ENCODE measurements at places on chromosomes 1 and 21. TPM values are rescaled to one million over a fixed set of nuclear protein-coding genes. Genes with fewer than 3 reads are reported as not detected.

The USH2A gene
- 0.23 TPM for total RNA-seq

The ODR4 gene
- 28.2 TPM for total RNA-seq

The RPE65 gene
- not detected for total RNA-seq

The OVAAL gene
- not detected for total RNA-seq

The HCRTR1 gene
- total RNA-seq = not detected

The OR2L13 gene
- total RNA-seq = not detected

The C8A gene
- 0.16 TPM for total RNA-seq

The FALEC gene
- total RNA-seq = not detected

The HTR6 gene
- not detected for total RNA-seq

The EXTL1 gene
- 0.23 TPM for total RNA-seq

The CENPF gene
- 0.60 TPM for total RNA-seq

The BARHL2 gene
- total RNA-seq = not detected

The TLCD4 gene
- 18.2 TPM for total RNA-seq

The CADM3 gene
- 4.2 TPM for total RNA-seq

The GUK1 gene
- 182 TPM for total RNA-seq

All from ureter (tissue), 1 donor.